Chondrocyte (in vitro differentiated cells): ENCODE measurements at places on chromosomes 1 and 21. TPM values are rescaled to one million over a fixed set of nuclear protein-coding genes. Genes with fewer than 3 reads are reported as not detected.

GRCh38 chr21:34642211-34643075, 26.4 kb upstream of the CLIC6 start:
- H3K27me3 ChIP-seq: peaks cover 4% of the 10 kb centered on the region
- H3K27ac ChIP-seq: no peak overlapping the region
- peaks cover 5% of the 10 kb centered on the region for H3K4me1 ChIP-seq
- H3K4me3 ChIP-seq: no peak overlapping the region
- DNase-seq: no peak

GRCh38 chr1:31662463-31662862, 17.8 kb upstream of the PEF1 start:
- peaks cover 22% of the 10 kb centered on the region for H3K36me3 ChIP-seq
- peaks cover 37% of the 10 kb centered on the region for H3K4me1 ChIP-seq
- H3K4me3 ChIP-seq: no peak overlapping the region
- no peaks in the 10 kb centered on the region for H3K27me3 ChIP-seq
- DNase-seq: no peak

- H3K27me3 ChIP-seq: peaks cover 15% of the 10 kb centered on the region
- no peak within 1 kb of the TSS for H3K27ac ChIP-seq
- no peaks in the 10 kb centered on the region for H3K4me1 ChIP-seq
- no peak within 1 kb of the TSS for H3K4me3 ChIP-seq
- H3K36me3 ChIP-seq: no peaks in the 10 kb centered on the region
Observed at GRCh38 chr1:160646711-160647328, at the start of gene SLAMF1. SLAMF1 (minus strand) TSS chr1:160647044; CDS start chr1:160646945, 99 bp downstream.

Gene REN
- not detected in 3 replicates for total RNA-seq

Gene CD101
- 0.79 to 1.4 TPM (median 1.0 TPM) in 3 replicates for total RNA-seq

Gene LIN28A
- not detected in 3 replicates for total RNA-seq
